ENCODE measurements at places on chromosomes 4 and X.

DNA sequence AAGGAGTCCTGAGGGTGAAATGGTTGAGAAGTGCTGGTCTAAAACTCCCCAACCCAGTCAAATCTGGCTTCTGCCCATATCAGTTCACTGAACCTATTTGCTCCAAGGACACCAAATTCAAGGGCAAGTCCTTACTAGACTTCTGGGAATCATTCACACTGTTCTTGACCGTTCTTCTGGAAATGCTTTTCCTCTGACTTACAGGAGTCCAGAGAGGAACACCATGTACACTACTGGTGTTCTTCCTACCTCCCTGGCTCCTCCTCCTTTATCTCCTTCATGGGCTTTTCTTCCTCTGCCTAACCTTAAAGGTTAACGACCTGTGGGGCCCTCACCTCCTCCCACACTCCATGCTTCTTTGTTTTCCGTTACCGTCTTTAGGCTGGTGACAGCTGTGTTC is 281.3 kb downstream of the FRMPD4 start:
- no peak for DNase-seq

GRCh38 chrX:130715299-130715698 is 187.7 kb downstream of the ENOX2 start:
- no peak for DNase-seq

- no peak for DNase-seq
Observed at GRCh38 chr4:84312426-84313012, 186.6 kb downstream of the NKX6-1 start.

DNA sequence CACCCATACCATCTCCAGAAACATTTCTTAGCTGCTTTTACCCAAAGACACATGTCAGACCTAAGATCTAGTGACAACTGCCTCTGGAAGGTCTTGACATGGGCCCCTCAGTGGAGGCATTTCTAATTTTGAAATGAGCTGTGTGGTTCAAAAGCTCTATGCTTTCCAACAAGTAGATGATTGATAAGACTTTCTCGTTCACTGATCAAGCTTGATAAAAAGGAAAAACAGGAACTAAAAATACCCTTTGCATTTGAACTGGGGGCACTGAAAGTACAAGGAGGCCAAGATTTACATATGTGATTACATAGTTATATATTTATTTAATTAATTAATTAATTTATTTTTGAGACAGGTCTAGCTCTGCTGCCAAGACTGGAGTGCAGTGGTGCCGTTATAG is 61.3 kb upstream of the SCOC start:
- no peak for DNase-seq

DNA sequence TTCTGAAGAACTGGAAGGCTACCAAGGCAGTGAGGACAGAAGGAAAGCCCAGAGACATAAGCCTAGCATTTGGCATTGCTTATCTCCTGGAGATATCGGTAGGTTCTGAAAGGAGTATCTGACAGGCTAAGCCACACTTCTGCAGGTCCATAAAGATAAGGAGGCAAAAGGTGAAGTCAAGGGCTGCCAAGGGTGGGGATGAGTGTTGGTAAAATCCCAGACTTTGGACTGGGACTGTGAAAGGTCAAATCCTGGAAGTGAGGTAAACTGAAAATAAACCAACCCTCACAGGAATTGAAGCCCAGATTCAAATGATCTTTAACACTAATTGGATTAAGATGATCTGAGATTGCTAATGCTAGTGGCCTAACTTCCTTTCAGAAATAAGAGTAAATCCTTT is 27.4 kb downstream of the GK start:
- no peak for DNase-seq

- DNase-seq = no peak
Observed at GRCh38 chr4:1664141-1664540, 20.0 kb downstream of the FAM53A start.

GRCh38 chr4:142379277-142380051 is 466.6 kb downstream of the INPP4B start:
- DNase-seq = no peak

GRCh38 chr4:70752236-70752635 is 30.5 kb downstream of the RUFY3 start:
- no peak for DNase-seq

DNA sequence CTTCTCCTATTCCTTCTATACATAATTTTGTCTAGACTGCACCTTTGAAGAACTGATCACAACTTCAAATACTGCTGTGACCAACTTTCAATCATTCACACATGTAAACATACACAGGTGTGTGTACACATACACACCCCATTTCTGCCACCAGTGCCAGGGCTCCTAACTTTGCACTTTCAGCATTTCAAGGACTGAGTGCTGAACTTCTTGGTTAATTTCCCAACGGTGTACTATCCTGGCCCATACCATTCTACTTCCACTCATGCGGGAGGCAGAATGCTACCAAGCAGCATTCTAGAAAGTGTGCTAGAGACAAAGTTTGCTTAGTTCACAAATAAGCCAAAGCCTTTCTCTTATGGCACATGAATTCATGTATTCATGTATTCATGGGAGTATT is 51.2 kb downstream of the RPGR start:
- no peak for DNase-seq

DNA sequence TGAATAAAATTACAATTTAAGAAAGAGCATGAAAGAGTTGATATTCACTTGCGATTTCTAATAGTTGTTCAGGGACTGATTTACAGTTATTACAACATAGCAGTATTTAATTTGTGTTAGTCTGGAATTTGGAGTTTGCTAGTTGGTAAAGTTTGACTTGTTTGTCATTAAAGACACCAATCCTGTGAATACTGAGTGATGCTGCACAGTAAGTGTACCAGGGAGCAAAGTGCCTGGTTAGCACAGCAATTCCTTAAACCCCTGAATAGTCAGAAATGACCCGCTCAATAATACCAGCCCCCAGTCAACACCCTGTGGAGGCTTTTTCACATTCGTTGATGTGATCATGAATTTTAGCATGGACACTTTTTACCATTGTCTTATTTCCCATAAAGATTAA is 122.2 kb upstream of the GC start:
- no peak for DNase-seq

GRCh38 chrX:74451450-74452198 is 30.3 kb downstream of the SLC16A2 start:
- no peak for DNase-seq

DNA sequence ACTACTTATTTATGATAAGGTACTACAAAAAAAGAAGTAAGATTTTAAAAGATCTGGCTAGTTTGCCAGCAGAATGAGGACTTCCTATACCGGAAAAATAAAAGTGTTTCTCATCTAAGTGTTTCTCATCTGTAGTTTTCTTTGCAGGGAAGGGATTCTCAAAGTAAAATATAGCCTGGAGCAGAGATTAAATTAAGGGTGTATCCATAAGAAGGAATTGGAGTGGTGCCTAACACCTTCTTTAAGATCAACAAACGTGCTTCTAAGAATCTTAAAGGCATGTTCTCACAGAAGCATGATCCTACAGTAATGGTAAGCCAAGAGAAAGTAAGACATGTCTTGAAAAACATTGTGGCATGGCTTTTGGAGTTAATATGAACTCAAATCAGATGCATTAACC is 528.2 kb downstream of the GBA3 start:
- DNase-seq = no peak

GRCh38 chrX:130081421-130082045 is 28.8 kb downstream of the ELF4 start:
- no peak for DNase-seq

DNA sequence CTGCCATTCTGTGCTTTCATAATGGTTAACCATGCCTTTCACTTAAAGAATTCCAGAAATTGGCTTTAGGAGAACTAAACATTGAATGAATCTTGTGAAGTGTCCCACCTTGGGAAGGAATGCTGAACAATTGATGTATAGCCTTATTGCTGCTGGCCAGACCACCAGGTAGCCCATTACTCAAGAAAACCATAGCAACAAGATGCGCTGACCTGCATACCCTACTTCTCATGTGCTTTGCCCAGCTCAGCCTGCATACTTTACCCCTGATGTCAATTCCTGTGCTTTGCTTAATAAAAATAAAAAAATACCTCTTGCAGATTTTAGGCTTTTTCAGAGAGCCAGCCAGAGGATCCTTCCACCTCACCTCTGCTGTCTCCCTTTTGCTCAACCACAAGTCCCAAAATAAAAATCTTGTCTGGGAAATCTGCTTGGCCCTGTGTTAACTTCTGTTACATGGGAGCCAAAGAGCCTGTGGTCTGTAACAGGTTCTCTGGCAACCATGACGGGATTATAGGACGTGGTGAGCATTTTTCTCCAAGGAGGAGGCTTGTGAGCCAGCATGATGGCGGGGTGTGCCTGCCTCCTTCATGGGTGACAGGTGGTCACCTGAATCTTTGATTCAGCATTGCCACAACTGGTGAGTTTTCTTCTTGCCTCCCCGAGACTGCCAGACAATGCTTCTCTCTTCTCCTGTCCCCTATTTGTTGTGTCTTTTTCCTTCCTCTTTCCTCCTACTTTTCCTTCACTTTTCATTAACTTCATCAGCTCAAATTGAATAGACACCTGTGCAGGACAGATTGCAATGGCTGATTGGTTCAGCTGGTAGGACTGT is 106.8 kb downstream of the ARSJ start:
- no peak for DNase-seq

DNA sequence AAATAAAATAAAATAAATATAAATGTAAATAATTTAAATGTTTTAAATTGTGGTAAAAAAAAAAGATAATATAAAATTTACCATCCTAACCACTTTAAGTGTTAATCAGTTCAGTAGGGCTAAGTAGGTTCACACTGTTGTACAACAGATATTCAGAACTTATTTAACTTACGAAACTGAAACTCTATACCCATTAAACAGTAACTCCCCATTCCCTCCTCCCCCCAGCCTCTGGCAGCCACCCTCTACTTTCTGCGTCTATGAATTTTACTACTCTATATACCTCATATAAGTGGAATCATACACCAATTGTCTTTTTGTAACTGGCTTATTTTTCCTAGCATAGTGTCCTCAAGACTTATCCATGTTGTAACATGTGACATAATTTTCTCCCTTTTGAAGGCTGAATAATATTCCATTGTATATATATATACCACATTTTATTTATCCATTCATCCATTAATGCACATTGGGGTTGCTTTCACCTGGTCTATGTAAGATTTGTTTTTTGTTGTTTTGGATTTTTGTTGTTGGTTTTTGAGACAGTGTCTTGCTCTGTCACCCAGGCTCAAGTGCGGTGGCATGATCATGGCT is 32.5 kb upstream of the ELF2 start:
- no peak for DNase-seq

DNA sequence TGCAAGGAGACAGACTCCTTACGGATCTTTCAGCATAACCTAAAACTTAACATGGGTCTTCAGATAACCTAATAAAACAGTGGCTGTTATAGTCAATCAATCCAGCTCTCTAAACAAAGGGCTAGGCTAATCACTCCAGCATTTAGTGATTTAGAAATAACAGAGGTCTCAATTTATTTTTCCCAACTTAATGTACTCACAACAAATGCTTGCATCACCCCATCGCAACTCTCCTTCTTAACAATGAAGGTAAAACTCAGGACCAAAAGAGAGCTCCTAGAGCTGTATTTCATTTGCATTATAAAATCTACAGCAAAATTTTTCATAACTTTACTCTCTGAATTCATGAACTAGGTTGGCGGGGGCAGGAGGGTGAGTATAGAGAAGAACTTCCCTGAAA is 1.1 kb downstream of the LIN54 start:
- DNase-seq = no peak

- DNase-seq = no peak
Observed at GRCh38 chrX:38151441-38151840, 69.2 kb downstream of the SRPX start.

DNA sequence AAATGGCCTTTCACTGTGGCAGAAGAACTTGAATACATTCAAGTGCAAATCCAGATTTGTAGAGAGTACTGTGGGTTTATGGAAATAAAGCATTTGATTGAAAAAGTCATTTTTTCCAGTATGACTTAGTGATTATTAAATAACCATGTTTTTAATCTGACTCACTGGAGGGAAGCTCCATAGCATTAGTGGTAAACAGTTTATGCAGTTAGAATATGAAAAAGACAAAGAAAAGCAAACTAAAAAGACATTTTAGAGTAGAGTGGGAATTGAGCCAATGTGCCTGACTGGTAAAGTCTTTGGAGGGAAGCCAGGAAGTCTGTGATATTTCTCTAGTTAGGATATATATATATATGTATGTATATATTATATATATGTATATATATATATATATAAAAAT is 53.4 kb downstream of the FAT4 start:
- DNase-seq = no peak

- DNase-seq = no peak
Observed at GRCh38 chr4:141241986-141242385, 21.3 kb downstream of the ZNF330 start.

GRCh38 chr4:52107745-52108144 is 56.6 kb downstream of the SPATA18 start:
- DNase-seq = no peak

GRCh38 chr4:26424838-26425237 is 65.4 kb downstream of the CCKAR start:
- no peak for DNase-seq

GRCh38 chr4:8912089-8912455 is 40.4 kb upstream of the HMX1 start:
- DNase-seq = no peak

DNA sequence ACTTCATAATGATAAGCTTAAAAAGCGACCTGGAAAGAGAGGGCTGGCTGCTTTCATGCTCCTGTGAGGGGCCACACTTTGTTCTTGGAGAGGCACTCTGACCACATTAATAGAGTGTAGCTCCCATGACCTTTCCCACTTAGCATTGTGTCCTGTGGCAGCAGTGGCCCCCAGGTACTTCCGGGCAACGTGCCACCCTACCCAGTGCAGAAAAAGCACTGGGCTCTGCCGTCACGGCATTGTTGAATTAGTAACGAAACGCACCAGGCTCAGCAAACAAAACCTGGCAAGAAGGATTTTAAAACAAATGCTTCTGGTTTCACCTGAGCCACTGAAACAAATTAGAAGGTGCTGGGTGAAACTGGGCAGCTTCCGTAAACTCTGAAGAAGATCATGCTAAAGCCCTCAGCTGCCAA is 5.4 kb upstream of the SORBS2 start:
- DNase-seq = no peak

DNA sequence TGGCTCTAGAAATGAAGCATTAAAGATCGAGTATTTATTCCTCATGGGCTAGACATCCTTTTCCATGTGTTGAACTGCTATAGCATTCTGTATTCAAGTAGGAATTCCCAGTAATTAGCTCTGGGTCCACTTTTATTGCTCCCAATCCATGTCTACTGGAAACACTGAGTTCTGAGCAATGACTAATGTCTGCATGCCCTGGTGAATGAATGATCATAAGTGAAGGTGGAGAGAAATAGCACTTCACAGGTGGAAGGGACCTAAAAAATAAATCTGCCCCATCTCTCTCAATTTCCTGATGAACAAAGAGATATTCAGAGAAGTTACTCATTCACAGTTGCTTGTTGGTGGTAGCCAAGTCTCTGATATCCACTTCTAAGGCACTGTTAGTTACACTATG is 34.6 kb upstream of the CXCL8 start:
- no peak for DNase-seq

DNA sequence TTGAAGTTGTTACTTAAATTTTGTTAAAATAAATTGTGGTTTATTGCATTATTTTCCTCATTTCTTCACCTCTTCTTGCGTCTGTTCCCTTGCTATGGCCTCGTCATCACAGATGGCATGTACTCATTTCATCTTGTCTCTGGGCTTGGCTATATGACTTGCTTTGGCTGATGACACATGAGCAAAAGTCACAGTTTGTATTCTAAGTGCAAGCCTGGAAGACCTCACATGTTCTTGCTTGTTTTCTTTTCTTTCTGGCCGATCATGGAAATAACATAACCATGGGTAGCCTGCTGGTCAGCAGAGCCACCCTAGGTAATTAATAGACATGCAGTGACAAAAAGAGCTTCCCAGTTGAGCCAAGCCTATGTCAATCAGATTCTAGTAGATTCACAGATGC is 527.9 kb downstream of the SPRY1 start:
- DNase-seq = no peak

GRCh38 chr4:10688022-10688421 is 3.5 kb upstream of the CLNK start:
- no peak for DNase-seq

Data from NCI-H2227 treated with DMSO at 0.1 percent for 48 hours (cell line).